RKO (cell line): ENCODE measurements at places on chromosomes 7 and 10.

DNA sequence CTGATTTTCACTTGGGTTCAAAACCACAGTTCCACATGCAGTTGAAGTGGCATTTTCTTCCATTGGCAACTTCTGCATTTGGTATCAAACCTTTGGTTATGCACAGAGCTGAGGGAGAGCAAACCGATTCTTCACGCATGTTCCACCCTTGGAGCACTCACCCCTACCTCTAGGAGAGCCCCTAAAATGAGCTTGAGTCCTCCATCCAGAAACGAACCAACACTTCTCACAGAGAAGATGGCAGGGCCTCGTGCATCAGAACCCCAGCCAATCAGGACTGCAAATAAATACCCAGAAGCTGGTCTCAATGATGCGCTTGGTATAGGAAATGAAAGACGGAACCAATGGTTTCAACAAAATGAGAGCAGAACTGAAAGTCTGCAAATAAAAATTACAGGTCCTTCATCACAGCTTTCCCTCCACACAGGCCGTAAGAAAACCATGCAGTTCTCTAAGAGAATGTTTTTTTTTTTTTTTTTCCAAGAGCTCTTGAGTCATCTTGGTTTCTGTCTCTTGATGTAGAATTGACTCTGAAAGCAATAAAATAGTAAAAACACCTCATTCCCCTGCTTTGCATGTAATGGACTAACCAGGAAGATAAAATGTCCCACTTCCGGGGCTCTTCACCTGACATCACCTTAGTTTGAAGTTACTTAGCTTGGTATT is 23.9 kb downstream of the KLF6 start:
- no peak for DNase-seq

GRCh38 chr7:10720042-10720441 is 253.6 kb upstream of the PHF14 start:
- DNase-seq, result peak; percentile 7

GRCh38 chr10:131806646-131807317 is 94.0 kb upstream of the PPP2R2D start:
- DNase-seq, result no peak

DNA sequence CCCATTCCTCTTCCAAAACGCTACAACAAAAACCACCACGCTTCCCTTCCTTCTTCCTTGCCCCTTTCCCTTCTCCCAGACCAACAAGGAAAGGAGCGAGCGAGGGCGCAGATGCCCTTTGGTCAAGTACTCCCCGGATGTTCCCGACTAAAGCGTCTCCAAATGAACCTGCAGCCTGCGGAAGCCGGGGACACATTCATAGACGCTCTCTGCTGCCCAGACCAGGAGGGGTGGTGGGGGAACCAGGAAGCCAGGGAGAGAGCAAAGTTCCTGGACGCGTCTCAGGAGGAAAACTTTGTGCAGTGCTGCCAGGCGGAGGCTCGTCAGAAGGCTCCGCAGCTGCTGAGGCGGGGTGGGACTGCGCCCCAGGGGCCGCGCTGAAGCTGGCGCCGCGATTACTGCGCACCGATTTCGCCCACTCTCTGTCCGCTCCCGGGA is 754 bp downstream of the SEMA3D start:
- DNase-seq, result no peak

- no peak for DNase-seq
Measured at GRCh38 chr10:99630991-99631390, 10.8 kb upstream of the SLC25A28 start.

DNA sequence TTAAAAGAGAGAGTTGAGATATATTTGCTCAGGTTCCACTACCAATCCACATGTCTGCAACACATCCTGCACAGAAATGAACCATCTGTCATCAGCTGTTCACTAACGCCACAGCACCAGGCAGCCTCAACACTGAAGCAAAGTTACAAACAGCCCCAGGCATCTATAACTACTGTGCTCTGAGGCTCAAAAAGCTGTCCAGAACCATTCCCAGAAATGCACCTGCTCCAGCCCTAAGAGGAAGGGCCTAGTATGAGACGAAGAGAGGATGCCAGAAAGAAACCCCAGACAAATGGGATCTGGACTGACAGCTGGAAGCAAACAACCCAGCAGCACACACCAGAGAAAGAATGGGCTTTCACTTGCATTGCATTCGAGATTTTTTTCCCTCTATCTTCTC is 159.3 kb downstream of the ELMO1 start:
- no peak for DNase-seq

- no peak for DNase-seq
Measured at GRCh38 chr7:117704063-117704462, 169.2 kb downstream of the CTTNBP2 start.

- DNase-seq, result no peak
Measured at GRCh38 chr10:811379-812175, 119.9 kb downstream of the LARP4B start.

- DNase-seq, result no peak
Measured at GRCh38 chr7:123282181-123282580, 82.4 kb upstream of the SLC13A1 start.

DNA sequence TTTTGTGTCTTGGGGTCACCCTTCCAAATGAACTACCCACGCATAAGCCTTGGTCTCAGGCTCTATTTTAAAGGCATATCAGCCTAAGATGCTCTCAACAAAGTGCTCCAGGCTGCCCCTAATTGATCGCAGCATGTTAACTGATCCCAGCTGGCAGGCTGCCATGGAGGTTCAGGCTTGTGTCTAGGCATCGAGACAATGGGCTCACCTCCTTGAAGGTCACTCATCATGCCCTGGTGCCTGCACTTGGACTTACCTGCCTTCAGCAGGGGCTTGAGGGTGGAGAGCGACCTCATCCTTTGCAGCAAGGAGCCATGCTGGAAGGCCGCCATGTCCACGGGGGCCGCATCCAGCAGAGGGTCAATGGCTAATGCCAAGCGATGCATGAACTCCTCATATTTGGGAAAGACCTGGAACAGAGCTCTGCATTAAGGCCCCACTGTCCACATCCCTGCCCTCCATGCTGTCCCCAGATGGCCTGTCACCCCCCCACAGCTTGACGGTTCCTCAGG is 17.8 kb downstream of the PYROXD2 start:
- DNase-seq, result no peak

- DNase-seq, result no peak
Measured at GRCh38 chr7:95421847-95422444, 12.9 kb downstream of the PON2 start.
